ENCODE measurements at places on chromosomes 6 and 20.

GRCh38 chr6:55511122-55511800 lies 67.7 kb downstream of the HMGCLL1 start:
- no peak for DNase-seq

- no peak for DNase-seq
Observed at GRCh38 chr20:17854307-17854903, 114.2 kb downstream of the SNX5 start.

- DNase-seq = no peak
Observed at GRCh38 chr6:65667916-65668656, 38.9 kb downstream of the EYS start.

DNA sequence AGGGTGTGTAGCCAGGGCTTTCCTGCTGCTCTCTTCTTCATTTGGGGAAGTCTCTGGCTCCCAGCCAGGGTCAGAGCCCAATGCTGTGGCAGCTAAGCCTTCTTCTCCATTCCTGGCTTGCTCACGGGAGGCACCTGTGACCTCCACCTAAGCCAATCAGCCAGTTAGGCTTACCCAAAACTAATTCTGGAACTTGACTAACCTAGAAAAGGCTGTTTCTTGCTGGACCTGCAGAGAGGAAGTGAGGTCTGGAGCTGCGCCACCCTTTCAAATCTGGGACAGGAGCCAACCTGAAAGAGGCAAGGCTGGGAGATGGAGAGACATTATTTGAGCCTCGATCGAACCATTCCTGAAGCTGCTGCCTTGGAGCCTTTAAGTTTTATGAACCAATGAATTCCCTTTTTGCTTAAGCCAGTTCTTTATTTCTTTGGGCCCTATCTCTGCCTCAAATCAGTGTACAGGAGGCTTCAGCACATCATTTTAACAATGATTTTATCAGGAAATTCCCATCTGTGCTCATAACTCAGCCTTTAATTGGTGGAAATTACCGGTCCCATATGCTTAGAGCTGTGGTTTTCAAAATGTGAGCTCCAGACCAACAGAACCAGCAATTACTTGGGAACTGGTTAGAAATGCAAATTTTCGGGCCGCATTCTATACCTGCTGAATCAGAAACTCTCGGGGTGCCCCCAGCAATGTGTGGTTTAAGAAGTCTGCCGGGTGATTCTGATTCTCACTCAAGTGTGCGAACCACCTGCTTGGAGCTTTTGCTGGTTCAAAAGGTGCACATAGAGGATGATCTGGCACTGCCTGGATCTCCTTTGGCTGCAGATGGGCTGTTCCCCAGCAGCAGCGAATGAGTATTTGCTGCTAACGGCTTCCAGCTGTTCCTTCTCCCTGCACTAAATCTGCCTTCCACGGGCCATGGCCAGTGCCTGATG lies 97.4 kb upstream of the RNF24 start:
- peak; percentile 17 for DNase-seq

- no peak for DNase-seq
Observed at GRCh38 chr6:118892355-118892991, 1.5 kb upstream of the ASF1A start.

DNA sequence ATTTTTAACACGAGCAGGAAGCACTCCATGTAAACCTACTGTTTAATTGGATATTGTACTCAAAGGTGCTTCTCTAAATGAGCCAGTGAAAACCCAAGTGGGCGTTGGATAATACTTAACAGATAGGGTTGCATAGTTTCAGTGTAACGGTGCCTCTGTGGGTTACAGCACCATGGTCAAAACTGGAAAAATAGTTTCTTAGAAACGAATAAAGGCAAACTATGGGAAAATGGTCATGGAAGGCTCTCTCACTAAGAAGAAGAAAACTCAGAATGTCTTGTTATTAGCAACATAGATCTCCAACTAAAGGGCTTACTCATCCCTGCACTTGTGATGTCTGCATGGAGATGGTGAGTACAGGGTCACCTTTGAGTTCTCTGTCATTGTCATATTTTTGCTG lies 59.1 kb upstream of the NEDD9 start:
- no peak for DNase-seq

DNA sequence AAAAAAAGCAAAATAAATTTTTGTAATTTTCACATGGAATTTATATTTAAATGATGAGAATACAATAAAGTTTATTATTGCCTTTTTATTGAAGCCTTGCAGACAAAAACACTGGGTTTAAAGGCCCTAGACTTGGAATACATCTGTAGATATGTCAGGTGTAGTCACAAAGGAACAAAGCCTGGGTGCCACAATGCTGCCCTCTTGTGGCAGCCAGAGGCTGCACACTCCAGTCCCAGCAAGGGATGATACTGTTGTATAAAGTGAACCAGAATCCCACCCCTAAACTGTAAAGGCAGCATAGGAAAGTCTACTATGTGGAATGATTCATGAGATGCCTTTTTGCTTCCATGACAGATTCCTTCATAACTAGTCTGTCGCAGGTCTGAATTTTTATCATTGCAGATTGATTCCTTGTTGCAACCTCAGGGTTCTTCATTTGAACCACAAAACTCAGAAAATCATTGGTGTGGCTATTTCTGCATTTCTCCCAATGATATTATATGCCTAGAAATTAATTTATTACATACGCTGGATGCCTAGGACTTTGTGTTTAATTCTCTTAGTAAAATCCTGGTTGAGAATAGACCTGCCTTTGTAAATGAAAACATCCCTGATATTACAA lies 37.0 kb downstream of the MAK start:
- DNase-seq = peak; percentile 59

DNA sequence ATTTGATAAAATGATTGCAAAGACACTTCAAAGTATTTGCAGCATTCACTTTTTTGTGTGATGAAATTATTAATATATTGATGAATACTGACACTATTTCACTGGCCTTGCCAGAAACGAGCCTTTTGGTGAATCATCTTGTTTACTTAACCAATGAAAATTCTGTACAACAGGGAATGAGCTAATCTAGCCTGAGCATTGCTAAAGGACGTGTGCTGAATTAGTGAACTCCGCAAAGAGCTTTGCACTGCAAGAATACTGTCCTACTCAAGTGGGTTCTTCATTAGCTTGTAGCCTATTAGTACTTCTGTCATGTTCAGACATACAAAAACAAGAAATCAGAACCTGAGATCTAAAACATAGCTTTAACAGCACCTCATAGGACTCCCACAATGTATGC lies 172.0 kb upstream of the NRSN1 start:
- DNase-seq = no peak

DNA sequence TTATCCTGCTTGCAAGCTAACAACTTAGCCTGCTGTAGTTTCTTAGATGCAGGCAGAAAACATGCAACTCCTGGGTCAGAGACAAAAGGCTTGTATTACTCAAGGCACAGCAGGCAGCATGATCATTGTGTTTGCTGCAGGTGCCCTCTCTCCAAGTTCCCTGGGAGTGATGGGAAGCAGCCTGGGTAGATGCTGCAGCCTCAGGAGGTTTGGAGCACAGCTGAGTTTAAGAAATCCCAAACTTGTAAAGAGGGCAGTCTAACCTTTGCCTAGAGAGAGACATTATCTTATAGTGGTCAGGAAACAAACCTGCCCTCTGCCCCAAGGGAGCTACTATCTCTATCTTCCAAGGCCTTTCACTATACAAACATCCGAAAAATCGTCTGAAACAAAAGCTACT lies 61.1 kb downstream of the PFDN4 start:
- DNase-seq = no peak

DNA sequence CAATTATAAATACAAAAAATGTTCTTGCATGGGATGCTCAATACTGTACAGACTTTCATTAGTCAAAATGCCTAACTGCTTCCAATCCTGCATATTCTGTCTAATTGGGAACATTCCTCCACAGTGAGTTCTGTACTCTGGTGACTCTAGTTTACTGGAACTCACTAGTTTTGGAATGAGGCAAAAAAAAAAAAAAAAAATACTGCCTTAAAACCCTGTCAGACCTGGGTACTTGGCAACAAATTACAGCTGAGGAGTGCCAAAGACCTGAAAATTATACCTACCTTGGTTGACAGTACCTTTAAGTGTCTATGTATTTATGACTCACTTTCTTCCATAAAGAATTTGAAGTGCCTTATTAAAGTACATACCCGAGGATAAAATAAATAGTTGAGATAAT lies 276.7 kb downstream of the FARS2 start:
- no peak for DNase-seq

- no peak for DNase-seq
Observed at GRCh38 chr6:132713352-132714134, at the start of gene VNN1. VNN1 (minus strand) TSS chr6:132714055; CDS start chr6:132714035, 20 bp downstream.

GRCh38 chr6:107812234-107812769 lies 11.8 kb downstream of the SCML4 start:
- DNase-seq = no peak

- DNase-seq = no peak
Observed at GRCh38 chr6:19852090-19852457, 14.9 kb downstream of the ID4 start.

DNA sequence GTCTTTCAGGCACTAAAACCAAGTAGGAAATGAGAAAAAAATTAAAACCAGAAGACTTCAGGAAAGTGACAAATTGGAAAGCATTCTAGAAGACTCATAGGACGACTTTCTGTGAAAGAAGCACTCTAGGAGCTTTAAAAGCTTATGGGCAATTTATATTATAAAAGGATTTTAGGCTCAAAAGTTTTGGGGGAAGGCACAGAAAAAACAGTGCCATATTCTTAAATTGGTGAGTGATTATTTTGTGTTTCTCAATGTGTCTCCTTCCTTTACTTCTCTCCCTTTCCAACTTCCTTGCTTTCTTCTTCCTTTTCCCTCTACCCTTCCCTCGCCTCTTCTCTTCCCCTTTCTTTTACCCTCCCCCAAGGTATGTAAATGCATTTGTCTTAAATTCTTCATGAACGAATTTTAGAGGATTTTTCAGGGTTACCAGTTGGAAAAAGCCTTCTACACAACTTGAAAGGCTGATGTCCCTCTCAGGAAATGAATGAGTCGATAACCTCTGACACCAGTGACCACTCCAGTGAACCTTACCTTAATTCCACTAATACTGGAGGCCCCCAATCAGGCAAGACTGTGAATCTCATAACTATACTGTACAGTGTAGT lies 2.6 kb upstream of the LIN28B start:
- no peak for DNase-seq

- peak; percentile 61 for DNase-seq
Observed at GRCh38 chr20:16803965-16804792, 56.0 kb downstream of the OTOR start.

DNA sequence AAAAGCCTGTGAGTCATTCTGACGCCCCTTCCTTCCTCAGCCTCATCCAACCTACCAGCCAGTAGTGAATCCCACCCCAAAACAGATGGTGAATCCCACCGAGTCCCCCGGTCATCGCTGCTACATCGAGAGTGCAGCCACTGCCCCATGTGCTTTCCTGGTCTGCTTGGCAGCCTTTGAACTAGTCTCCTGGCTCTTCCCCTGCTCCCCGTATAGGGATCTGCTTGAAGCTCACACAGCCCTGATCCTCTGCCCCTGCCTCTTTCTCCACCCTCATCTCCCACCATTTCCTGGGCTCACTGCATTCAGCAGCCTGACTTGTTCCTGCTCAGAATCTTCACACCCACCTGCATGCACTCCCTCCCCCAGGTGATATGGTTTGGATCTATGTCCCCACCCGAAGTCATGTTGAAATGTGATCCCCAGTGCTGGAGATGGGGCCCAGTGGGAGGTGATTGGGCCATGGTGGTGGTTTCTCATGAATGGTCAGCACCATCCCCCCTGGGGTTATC lies 14.6 kb downstream of the SYNJ2 start:
- no peak for DNase-seq

DNA sequence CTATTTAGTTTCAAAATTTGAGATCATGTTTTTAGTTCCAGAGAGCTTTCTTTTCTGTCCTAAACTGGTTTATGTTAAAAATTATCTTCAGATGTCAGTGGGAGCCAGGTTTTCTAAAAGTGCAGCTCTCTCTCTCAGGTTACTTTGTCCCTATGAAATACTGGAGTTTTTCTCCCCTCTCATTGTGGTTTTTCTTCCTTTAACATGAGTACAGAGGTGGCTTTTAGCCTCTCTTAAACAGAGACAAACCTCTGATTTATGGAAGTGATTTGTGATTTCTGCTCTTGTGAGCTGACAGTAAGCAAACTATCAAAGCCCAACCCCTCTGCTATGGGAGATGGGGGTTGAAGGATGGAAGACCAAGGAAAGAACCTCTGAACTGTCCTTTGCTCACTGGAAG lies 85.7 kb downstream of the LIN28B start:
- DNase-seq = no peak

GRCh38 chr6:157013649-157014304 lies 236.6 kb downstream of the ARID1B start:
- no peak for DNase-seq

GRCh38 chr20:34921436-34921835 lies 34.2 kb downstream of the GSS start:
- no peak for DNase-seq

GRCh38 chr20:23286346-23286745 lies 64.2 kb upstream of the NXT1 start:
- no peak for DNase-seq

- no peak for DNase-seq
Observed at GRCh38 chr6:138272533-138273315, 54.4 kb upstream of the PBOV1 start.

DNA sequence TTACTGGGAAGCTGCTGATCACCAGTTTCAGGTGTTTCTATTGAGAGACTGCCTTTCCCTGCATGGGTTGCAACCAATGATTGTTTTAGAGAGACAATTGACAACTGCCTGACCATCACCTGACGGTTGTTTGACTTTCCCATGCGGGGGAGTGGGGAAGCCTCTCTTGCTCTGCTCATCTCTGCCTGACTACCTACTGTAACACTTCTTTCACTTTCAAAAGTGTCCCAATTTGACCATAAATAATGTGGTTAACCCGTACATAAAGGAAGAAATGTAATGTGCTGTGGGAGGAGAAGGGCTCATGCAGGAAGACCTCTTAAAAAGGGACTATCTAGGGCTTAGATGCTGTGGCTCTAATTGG lies 122.1 kb upstream of the PHACTR1 start:
- DNase-seq = no peak

DNA sequence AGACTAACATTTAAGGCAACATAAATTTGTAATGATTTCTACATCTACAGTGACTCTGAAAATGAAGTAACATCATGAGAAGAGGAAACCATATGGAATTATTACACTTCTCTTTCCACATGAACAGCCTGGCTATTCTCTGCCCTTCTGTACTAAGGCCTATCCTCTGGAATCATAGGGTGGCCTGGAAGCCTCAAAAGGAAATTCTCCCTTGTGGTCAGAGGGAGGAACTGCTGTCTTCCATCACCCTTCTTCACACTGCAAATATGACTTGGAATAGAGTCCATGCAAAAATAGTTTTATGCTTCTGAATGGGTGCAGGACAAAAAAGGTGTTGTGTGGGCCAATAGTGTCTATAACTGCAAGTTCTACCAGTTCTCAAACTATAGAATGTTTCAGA lies 44.6 kb upstream of the SH3BGRL2 start:
- DNase-seq = no peak

- no peak for DNase-seq
Observed at GRCh38 chr6:23327621-23328020, 758.3 kb downstream of the HDGFL1 start.

Data from NCI-H2081 (cell line).